Right atrium auricular region (tissue), 2 donors: ENCODE measurements at places on chromosomes 3 and 15.

- DNase-seq, result no peak
Measured at GRCh38 chr3:152299249-152299976, 30.7 kb downstream of the MBNL1 start.

- no peak for DNase-seq
Measured at GRCh38 chr15:99712415-99712814, 20.8 kb downstream of the LYSMD4 start.

- DNase-seq, result no peak
Measured at GRCh38 chr15:60004846-60005351, 788 bp downstream of the FOXB1 start.

- DNase-seq, result no peak
Measured at GRCh38 chr3:55592572-55592971, 105.5 kb upstream of the WNT5A start.

DNA sequence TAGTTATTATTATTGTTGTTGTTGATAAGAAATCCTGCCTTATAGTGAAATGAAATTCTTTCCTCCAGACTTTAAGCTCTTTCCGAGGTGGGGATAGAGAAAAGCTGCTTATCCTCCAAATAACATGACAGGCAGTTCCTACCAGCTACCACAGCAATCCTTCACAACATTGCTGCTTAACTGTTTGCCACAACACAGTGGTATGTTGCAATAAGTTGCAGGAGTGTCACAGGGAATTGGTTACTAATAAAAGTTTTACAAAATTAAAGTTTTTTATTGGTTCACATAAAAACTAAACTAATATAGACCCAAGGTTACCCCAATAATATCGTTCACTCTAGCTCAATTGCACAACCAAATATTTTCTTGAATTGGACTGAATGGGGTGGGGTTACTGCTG lies 57.4 kb upstream of the ICE2 start:
- no peak for DNase-seq

GRCh38 chr3:191227541-191227940 lies 28.5 kb downstream of the OSTN start:
- no peak for DNase-seq

GRCh38 chr15:85541744-85542143 lies 161.3 kb downstream of the AKAP13 start:
- no peak for DNase-seq

DNA sequence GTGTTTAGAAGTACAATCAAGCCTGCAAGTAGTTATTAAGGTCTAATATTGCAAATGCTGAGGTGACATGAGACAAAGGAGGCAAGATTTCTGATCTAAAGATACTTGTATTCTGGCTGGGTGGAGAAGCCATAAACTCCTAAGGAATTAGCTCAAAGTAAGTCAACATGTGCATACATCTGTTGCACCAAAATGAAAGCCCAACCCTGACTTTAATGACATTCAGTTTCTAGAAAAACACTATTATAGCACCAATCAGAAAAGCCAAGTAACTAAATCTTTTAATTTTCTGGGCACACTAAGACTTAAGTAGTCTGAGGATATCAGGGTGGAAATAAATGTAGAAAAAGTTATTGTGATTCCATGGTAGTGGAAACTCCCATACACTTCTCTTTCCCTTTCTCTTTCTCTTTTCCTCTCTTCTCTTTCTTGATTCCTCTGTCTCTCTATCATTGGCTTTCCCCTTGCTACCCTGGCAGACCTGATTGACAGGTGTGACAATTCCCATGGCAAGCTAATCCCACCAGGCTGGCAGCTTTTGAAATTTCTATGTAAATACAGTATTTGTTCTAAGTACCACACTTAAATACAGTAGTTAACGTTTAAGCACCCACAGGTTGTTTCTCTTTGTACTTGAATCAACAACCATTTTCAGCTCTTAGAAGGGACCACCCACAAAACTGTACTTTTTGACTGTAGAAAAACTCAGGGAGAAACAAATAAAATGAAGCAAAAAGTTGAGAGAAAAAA lies 528.4 kb upstream of the SEMA6D start:
- DNase-seq, result no peak

DNA sequence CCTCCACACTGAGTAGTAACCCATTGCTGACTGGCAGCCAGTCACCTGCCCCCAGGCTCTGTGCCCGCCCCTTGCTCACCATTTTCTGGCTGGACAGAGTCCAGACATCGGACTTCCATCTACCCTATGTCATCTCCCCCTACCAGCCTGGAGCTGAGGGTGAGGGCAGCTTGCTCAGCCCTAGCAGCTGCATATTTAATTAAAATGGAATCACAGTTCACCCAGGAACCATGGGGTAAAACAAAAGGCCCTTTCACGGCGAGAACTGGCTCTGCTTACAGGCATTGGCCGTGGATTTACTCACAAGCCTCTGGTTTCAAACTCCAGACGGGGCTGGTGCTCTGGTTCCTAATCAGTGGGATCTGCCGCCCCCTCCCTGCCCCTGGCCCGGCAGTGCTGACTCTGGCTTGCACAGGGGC lies 94.9 kb upstream of the ATP2B2 start:
- no peak for DNase-seq

DNA sequence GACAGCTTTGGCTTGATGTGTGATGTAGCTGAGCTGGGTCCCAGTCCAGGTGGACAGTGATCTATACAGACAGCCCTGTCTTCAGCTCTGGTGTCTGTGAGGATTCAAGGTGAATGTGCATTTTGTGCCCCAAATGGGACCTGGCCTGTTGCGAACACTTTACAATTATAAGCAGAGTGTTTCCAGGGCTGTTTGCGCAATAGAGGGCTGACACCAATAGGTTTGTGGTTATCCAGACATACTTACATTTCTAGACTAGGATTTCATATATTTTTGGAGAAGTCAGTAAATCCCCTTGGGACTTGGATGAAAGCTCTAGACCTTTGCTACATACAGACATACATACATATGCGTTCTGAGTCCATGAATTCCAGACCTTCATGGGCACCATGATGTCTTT lies 4.2 kb upstream of the TATDN2 start:
- DNase-seq, result no peak

GRCh38 chr3:64216274-64217147 lies 8.8 kb downstream of the PRICKLE2 start:
- DNase-seq, result no peak

DNA sequence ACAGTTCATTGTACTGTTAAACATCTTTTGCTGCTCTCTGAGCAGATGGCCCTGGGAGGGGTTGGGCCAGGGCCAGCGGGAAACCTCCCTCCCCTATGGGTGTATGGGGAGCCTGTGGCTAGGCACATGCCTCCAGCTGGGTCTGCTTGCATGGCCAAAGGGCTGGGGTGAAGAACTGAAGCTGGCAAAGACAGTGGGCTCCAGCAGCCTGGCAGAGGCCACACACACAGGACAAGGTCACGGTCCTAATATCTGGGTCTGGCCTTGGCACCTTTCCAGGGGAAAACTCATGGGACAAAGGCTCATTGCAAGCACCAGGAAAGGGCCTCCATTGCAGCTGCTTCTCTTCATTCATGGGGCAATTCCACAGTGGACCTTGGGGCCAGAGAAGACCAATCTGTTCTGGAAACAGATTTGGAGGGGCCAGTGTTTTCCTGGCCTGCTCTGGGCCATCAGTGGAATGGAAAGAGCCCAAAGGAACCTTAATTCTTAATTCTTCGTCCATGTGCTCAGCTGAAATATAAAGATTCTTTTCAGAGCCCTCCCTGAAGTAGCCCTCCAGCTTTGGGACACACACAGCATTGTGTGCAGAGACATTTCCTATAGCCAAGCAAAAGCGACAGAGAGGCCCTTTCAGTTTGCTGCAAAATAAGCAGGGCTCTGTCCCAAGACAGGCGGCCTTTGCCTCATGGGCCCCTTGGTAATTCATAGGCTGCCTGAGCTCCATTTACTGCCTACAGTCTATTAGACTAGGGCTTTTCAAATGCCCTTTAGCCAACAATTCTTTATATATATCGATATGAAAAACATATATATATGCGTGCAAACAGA lies 11.3 kb upstream of the LIMD1 start:
- DNase-seq, result no peak

DNA sequence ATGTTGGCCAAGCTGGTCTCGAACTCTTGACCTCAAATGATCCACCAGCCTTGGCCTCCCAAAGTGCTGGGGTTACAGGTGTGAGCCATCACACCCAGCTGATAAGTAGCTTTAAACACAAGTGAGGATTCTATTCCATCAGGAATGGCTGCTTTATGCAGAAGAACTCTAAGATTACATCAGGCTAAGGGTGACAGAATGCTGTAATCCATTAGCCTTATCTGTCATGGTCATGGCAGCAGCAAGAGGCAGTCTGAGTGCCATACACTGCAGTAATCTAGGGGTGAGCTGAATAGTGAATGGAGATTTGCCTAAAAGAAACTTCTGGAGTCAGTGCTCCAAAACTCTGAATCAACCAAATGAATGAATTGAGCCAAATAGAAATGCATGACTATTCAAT lies 39.6 kb downstream of the LIPC start:
- no peak for DNase-seq

GRCh38 chr3:117150628-117151027 lies 441.0 kb downstream of the TUSC7 start:
- DNase-seq, result no peak

GRCh38 chr3:123375014-123375940 lies 73.6 kb downstream of the ADCY5 start:
- no peak for DNase-seq

DNA sequence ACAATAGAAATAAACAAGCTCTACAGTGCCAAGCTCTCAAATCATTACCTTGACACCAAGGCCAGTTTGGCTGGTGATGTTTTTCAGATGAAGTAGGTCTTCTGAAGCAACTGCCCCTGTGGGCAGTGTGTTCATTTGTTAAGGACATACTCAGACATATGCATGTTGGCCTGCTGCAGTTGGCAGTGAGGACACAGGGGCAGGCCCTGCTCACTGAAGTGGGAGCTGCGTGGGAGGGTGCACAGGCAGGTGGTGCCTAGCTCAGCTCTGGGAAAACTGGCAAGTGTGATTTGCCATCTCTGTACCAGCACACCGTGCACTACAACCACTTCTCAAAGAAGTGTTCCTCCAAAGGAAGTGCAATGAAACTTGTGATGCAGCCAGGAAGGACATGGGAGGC lies 28.5 kb upstream of the SNRK start:
- DNase-seq, result no peak

GRCh38 chr3:183766107-183766506 lies 59.3 kb downstream of the MAP6D1 start:
- DNase-seq, result no peak

DNA sequence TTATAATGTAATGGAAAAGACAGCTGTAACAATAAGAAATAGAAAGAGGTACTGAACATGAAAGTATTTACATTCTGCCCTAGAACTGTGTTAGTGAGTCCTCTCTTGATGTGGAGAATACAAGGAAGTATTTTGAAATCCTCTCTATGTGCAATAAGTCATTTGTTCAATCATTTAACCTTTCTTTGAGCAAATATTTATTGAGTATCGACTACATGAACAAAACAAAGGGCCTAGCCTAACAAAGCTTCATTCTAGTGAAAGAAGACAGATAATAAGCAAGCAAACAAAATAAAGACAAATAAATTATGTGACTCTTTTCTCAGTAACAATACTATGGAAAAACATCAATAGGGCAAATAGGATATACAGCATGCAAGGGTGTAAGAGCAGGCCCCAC lies 354.9 kb upstream of the ATP11B start:
- no peak for DNase-seq

DNA sequence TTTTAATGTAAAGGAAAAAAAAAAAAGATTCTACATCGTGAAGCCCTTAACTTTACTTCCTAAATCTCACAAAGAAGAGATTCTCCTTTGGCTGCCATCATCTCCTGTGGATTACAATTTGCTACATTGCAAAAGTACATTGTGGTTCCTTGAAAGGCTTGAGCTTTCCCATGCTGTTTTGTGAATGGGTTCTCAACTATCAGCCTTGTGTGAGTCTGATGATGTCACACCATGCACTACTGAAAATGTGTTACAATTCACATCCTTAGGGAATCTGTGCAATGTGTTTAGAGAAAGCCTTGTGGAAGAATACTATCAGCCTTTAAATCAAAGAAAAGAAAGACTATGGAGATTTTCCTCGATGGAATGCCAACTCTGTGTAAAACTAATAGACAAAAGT lies 510.0 kb upstream of the ALCAM start:
- no peak for DNase-seq

DNA sequence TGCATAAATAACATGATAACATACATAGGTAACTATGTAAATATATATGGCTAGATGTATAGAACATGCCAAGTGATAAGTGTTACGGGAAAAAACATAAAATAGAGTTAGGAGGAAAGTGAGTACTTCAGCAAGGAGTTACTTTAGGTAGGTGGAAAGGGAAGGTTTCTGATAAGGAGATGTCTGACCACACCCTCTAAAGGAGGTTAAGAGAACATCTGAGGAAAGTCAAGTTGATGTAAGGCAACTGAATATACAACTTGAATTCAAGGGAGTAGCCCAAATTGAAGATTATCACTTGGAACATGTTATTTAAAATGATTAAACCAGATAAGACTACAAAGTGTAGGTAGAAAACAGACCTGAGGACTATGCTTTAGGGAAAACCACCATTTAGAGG lies 13.8 kb downstream of the PIERCE2 start:
- DNase-seq, result no peak
